ENCODE measurements at places on chromosomes 6 and 20.
A peak's percentile ranks its signal among the peaks of the same experiment; 100 is the strongest.

- no peak for ATAC-seq
Measured at GRCh38 chr6:141443668-141444289, 688.9 kb upstream of the GJE1 start.

DNA sequence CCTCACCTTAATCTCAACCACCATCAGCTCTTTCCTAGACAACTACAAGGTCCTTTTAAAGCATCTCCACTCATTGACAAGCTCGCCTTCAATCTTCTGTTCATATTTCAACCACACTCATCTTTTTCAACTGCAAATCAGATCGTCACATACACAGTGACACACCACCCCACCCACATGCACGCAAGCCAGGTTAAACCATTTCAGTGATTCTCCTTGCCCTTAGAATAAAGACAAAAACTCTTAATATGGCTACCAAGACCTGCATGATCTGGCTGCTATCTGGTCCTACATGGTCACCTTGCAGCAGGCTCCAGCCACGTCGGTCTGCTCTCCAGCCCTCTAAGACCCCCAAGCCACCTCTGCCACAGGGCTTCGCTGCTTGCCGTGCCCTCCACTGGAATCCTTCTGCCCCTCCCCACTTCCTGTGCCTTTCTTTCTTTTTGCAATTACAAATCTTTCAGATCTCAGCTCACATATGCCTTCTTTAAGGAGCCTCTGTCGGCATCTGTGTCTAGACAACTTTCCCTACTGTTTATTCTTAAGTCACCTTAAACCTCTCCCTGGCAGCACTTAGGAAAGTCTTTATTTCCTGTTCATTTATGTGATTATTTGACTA lies 507.3 kb upstream of the ARID1B start:
- ATAC-seq = no peak

DNA sequence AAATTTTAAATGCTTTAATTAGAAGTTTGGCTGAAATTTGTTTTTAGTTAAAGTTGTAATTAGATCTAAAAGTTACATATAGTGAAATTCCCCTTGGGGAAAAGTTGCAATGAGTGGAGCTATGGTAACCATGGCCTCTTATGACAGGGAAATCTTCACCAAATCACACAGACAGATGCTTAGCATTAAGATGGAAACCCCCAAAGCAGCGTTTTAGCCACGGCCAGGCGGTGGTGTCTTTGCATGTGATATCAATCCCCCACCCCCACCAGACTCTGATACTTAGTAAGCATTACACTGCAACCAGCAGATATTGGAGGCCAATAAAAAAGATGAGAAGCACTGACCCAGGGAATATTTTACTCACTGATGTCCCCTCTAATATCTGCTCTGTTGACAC lies 75.7 kb downstream of the REPS1 start:
- ATAC-seq = no peak

DNA sequence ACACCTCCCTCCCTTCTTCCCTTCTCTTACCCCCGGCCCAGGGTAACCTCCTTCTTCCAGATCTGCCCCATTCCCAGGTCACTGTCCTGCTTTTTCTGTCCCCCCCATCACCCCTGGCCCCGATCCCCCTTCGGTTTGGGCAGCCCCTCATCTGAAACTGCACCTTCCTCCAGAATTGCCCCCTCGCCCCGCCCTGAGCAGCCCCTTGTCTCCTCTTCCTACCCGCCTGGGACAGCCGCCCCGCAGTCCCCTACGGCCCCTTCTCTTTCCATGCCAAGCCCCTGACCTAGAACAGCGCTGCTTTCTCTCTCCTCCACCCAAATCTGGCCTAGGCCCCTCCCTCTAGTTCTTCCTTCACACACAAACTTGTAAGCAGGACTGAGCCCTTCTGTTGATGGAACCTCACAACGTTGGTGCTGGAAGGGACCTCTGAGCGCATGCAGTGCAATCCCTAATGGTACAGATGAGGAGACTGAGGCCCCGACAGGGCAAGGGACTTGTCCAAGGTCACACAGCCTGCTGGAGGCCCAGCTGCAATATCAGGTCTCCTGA lies 630 bp downstream of the PPP2R5D start:
- ATAC-seq = no peak

- ATAC-seq = peak; percentile 77
Measured at GRCh38 chr6:157428427-157429202, 47.6 kb downstream of the ZDHHC14 start.

DNA sequence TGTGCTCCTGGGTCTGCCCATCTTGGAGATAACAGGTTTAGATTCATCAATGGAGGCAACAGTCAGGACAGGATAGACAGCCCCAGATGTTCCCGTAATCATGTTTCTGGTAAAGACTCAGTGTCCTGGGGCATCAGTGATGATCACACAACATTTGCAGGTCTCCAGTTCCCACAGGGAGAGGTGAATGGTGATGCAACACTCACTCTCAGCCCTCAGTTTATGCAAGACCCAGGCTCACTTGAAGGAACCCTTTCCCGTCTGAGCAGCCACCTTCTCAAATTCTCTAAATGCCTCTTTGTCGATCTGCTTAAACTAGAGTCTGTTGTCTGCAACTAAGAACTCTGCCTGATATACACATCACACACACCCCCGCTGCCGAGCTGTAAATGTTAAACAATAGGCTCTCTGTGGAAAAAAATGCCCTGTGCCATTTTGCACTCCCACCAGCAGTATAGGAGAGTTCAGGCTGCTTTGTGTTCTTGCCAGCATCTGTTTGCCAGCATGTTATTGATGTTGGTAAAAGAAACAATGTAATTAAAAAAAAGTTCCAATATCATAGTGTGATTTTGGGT lies 30.1 kb upstream of the SCP2D1 start:
- ATAC-seq = no peak

DNA sequence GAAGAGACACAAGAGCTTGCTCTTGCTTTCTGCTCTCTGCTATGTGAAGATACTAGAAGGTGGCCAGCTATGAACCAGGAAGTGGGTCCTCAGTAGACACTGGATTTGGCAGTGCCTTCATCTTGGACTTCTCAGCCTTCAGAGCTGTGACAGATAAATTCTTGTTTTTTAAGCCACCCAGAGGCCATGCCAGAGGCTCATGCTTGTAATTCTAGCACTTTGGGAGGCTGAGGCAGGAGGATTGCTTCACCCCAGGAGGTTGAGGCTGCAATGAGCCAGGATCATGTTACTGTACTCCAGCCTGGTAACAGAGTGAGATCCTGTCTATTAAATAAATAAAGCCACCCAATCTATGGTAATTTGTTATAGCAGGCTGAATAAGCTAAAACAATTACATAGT lies 185.5 kb upstream of the SALL4 start:
- no peak for ATAC-seq

DNA sequence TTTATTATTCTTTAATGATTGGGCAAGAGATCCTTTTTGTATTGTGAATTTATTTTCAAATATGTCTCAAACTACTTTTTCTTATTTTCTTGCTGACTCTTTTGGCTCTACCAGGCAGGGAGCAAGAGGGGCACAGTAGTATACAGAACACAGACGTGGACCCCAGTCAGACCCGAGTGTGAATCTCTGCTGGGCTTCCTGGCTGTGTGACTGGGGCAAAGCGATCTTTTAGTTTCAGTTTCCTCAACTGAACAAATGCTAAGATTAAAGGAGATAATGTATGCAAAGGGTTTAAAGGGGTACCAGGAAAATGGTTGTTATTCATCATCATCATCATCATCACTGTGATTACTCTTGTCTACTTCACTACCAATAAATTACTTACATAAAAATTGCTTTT lies 317.5 kb downstream of the HIVEP2 start:
- no peak for ATAC-seq

DNA sequence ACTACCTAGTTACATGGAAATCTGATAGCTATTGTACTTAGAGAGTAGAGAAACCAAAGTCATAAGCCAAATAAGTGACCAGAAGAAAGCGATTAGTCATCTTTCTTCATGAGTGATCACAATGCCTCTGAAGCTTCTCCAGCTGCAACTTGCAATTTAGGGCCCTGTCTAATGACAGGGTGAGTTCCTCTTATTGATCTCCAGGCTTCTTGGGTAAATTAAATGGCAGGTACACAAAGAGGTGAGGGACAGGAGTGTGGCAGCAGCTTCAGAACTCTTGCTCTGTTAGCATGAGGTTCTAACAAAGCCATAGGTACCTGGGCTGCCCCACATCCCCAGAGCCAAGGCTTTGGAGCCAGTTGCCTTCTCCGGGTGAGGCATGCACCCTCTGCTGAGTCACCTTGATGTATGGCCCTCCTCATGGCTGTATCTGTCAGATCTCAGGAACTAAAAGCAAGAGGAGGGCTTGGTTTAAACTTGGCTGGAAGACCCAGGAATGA lies 60.8 kb downstream of the PRDM1 start:
- ATAC-seq = no peak

GRCh38 chr20:5688431-5688972 lies 61.7 kb upstream of the SHLD1 start:
- no peak for ATAC-seq

DNA sequence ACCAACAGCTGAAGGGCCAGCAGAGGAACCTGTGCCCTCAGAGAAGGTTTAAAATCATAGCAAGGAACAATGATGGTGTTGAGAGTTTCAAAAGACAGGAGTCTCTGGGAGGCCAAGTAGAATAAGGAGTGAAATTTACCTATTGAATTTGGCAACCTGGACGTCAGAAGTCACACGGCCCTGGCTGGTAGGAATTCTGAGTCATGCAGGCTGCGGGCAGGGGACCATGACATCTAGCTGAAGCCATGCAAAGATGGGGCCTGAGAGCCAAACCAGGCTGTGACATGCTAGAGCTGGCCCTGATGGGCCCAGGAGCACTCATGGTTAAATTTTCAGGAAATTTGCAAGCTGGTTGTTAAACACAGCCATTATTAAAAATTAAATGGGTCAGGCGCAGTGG lies 64.0 kb upstream of the SNX9 start:
- no peak for ATAC-seq

DNA sequence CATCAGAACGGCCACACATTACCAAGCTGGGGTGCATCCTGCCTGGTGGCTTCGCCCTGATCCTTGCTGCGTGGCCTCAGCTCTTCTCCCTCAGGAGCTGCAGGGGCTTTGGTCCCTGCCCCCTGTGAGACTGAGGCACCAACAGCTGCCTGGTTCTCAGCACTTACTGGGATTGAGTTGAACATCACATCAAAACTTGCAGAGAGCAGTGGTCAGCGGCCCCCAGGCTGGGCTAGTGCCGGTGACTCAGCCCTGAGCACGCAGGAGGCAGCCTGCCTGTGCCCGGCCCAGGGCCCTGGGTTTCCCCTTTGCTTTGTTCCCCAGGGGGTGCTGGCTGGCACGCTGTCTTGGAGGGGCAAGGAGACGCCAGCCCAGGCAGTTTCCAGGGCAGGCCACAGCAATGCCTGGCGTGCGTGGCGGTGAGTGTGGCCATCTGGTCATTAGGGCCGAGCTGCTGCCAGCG lies 63.3 kb downstream of the DLL1 start:
- ATAC-seq = no peak

- ATAC-seq = no peak
Measured at GRCh38 chr20:51493346-51493791, 49.1 kb downstream of the NFATC2 start.

GRCh38 chr6:26552640-26553188 lies 14.5 kb downstream of the HMGN4 start:
- ATAC-seq = no peak

- ATAC-seq = no peak
Measured at GRCh38 chr6:27494987-27495385, 22.1 kb upstream of the ZNF184 start.

GRCh38 chr6:33197431-33198048 lies 2.9 kb downstream of the RXRB start:
- ATAC-seq = peak; percentile 57
